NCI-H1694 treated with DMSO at 0.1 percent for 48 hours (cell line): ENCODE measurements at places on chromosomes 12 and 14.

- DNase-seq, result no peak
These were observed 6.7 kb upstream of the KRT86 start for GRCh38 chr12:52267699-52268098.

GRCh38 chr14:101075025-101075800, 171.7 kb upstream of the RTL1 start:
- no peak for DNase-seq

GRCh38 chr12:20695232-20695631, at the start of gene SLCO1C1:
Gene SLCO1C1, plus strand, starts transcription at chr12:20695332. Its CDS starts 4,245 bp downstream, at chr12:20699577.
- DNase-seq, result no peak

DNA sequence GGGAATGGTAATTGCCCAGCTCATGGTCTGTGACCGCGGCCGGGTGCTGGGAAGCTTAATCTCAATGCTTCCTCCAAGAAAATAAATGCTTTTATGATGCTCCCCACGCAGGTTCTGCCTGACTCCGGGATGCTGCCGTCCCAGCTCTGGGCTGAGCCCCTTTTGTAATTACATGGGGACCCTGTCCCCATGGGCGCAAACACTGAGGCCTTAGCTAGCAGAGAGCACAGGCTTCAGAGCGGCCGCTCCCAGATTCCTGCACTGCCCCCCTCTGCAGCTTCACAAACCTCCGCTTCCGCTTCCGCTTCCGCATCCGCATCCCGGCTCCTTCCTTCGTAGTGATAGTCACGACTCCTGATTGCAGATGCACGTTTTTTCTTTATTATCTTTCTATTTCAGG, 129.5 kb downstream of the KIF26A start:
- DNase-seq, result no peak

DNA sequence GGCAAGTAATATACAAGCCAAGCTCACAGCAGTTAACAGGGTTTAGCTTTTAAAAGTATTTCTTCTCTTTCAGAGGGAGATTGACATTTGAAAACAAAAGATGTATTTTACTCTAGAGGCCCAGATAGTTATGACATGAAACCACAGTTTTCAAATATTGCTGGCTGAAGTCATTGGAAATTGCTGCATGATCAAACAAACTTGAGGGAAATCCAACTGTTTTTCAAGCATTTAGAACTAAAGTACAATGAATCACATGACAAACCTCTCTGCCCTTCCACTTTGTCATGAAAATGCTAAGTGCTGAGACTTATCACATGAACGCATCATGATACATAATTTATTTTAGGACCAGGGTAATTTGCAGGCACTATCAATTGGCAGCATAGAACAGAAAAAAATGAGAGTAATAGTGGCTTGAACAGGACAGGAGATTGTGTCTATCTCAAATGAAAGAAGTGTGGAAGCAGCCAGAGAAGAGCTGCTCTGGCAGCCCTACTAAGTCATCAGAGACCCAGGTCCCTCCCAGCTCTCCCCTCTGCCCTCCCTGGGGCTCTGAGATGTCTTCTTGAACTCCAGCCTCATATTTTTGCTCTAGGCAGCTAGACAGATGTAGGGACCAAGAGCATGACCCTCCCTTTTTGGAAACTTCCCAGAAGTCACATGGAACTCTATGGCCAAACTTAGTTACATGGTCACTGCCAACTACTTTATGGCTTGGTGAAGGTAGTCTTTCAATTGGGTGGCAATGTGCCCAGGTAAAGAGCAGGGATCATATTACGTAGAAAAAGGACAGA, 90.1 kb upstream of the PELI2 start:
- DNase-seq, result no peak

DNA sequence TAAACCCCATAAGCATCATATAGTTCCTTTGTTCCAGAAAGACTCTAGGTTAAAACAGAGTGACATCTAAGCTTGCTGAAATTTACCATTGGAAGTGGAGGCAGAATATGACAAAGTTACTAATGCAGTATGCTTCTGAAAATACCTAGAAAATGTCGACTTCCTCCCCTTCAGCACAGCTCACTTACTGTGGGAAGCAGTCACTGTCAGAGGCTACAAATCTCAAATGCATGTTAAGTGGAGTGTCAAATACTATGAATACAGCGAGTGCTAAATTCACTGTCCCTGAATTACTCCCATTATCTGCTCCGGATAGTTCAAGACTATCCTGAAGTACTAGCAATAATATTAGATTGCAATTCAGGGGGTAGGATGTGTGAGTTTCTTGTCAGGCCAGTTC, 1454.6 kb downstream of the AACS start:
- no peak for DNase-seq

DNA sequence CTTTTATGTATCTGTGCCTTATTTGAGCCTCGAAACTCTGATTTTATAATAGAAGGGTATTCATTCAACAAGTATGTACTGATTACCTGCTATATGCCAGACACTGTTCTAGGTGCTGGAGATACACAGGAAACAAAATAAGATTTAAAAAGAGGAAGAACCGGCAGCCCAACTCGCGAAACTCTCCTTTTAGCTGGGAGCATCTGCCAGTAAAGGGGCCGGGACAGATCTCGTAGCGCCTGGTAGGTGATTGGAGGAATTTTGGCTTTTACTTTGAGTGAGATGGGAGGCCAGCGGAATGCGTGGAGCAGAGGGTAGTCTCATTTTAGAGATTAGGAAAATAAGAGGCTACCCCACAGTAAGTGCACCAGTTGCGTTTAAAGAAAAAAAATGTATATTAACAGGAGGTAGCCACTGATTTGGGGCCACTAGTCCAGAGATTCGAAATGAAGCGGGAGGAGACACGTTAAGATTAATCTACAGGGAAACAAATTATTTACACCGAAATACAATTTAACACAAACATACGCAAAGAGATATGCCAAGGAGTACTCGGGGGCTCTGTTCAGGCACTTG, 520 bp upstream of the MON2 start:
- peak; percentile 36 for DNase-seq

DNA sequence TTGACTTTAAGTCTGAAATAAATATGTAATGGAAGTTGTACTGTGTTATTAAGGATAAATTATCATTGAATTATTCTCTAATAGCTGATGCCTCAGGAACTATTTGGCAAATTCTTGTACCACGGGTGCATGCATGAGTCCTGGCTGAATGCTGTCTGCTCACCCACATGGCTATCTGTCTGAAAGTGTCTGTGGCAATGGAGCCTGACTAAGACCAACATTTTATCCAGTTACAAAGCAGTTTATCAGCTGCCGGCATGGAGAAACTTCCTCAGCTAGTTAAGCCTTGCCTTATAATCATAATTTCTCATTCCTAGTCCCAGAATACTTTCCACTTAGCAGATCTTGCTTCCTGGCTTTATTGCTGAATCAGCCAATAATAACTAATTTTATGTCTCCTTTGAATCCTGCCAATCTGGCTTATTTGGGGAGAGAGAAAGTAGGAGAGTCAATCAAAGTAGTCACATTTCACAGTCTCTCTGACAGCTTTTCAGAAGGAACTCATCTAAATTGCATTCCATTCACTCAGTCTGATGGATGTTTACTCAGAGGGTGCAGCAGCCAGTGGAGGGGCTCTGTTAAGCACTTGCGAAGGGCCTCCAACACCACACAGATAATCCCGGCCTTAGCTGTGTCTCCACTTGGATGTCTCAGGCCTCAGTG, 280.6 kb upstream of the CLEC14A start:
- DNase-seq, result no peak

- no peak for DNase-seq
These were observed 22.0 kb upstream of the WDR89 start for GRCh38 chr14:63663428-63664341.

- DNase-seq, result no peak
These were observed 160.3 kb upstream of the HIF1A start for GRCh38 chr14:61535032-61535431.

GRCh38 chr14:94051115-94051514, 25.0 kb downstream of the OTUB2 start:
- DNase-seq, result peak; percentile 17

GRCh38 chr12:89080793-89081465, 271.4 kb downstream of the DUSP6 start:
- DNase-seq, result no peak

DNA sequence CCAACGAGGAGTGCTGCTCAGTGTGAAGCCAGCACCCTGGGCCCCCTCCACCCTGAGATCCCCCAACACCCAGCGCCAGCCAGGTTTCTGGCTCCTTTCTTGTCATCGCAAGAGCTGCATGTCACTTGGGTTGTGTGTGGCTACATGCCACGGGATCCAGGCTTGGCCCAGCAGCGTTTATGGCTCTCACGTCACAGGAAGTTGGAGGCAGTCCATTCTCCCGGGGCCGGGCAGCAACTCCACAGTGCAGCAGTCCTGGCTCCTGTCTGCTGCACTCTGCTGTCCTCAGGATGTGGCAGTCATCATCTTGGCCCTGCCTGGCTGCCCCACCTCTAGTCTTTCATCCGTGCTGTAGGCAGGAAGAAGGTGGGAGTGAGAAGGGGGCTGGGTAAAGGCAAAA, 78.3 kb downstream of the AACS start:
- DNase-seq, result no peak

- DNase-seq, result no peak
These were observed 107.5 kb downstream of the SINHCAF start for GRCh38 chr12:31218203-31219025.

GRCh38 chr14:68286667-68287066, 467.1 kb downstream of the RAD51B start:
- no peak for DNase-seq
